Adipose tissue (tissue), 3 donors: ENCODE measurements at places on chromosomes 1 and 21. TPM values are rescaled to one million over a fixed set of nuclear protein-coding genes. Genes with fewer than 3 reads are reported as not detected.

Gene BATF3
- polyA plus RNA-seq = 8.8 TPM

Gene MEX3A
- polyA plus RNA-seq = under 0.01 TPM

Gene KRTAP20-1
- not detected for polyA plus RNA-seq

Gene RAP1GAP
- 6.9 TPM for polyA plus RNA-seq

Gene LCE2A
- not detected for polyA plus RNA-seq

Gene PLEKHA6
- polyA plus RNA-seq = 2.3 TPM

Gene LAPTM5
- polyA plus RNA-seq = 19.5 TPM

Gene ZFP69B
- 0.22 TPM for polyA plus RNA-seq

Gene FLAD1
- polyA plus RNA-seq = 21.7 TPM

Gene ADAM30
- polyA plus RNA-seq = not detected

Gene COL24A1
- polyA plus RNA-seq = 0.09 TPM

Gene SAMD13
- polyA plus RNA-seq = 0.95 TPM

Gene TEX38
- polyA plus RNA-seq = not detected

Gene AVPR1B
- polyA plus RNA-seq = 0.14 TPM

Gene LRP8
- polyA plus RNA-seq = 0.67 TPM

Gene CFHR2
- not detected for polyA plus RNA-seq

Gene TNNI3K
- 0.16 TPM for polyA plus RNA-seq

Gene PDE4DIP
- polyA plus RNA-seq = 11.7 TPM

Gene AK5
- 0.13 TPM for polyA plus RNA-seq
